ENCODE measurements at places on chromosomes 4 and X. TPM values are rescaled to one million over a fixed set of nuclear protein-coding genes. Genes with fewer than 3 reads are reported as not detected.

NAP1L5 gene
- total RNA-seq = 5.8 TPM

SLC9B1 gene
- total RNA-seq = 2.4 TPM

DNA sequence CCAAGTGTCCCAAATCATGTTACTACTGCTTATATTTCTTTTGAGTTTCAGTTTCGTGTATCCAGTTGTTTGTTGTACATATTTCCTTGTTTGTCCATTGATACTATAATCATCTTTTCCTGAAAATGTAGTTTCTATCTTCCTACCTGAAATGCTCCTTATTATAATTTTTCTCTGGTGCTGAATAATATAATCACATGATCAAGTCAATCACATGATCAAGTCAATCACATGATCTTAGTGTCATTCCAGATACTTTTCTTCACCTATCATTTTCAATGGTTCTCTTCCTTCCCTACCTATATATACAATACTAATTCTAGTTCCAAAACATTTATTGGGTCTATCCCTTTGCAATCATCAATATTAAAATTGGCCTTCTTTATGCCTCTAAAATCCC, 2058.8 kb downstream of the PCDH7 start:
- no peak for DNase-seq

DNA sequence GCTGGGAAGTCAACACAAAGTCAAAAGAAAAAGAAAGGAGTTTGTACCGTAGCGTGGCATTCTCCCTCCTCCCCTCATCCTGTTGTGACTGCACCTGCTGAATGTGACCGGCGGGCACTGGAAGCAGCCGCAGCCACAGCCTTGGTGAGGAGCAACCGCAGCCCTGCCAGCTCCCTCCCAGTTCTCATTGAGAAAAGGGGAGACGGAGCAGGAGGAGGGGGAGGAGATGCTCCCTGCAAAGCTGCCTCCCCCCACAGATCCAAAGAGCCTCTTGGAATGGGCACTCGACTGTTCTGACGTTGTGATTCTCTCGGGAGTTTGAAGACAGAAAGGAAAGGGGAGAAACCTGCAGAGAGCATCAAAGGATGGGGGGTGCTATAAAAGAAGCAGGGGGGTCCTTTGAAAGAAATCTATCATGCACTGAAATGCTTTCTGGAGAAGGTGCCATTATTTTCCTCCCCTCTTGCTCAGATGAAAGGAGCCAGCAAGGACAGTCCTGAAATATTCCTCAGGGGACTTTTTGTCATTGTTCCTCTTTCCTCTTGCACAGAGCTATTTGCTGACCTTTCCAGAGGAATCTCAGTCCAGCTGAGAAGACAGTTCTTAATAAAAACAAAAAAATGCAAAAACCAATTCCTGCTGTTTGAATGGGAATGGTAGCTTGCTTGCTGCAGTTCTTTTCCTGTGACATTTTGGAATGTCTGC, 429.7 kb downstream of the MAPK10 start:
- no peak for DNase-seq

- peak; percentile 20 for DNase-seq
Observed at GRCh38 chr4:53702334-53703266, 111.3 kb upstream of the LNX1 start.

FGFR3 gene
- total RNA-seq = 0.07 TPM

TRIML2 gene
- not detected for total RNA-seq

CLDN2 gene
- total RNA-seq = not detected

GRCh38 chrX:110358548-110358947, at the start of gene RTL9:
RTL9 (plus strand) TSS chrX:110358848; CDS start chrX:110450618, 91,770 bp downstream.
- DNase-seq = no peak

- DNase-seq = no peak
Observed at GRCh38 chr4:151725087-151725486, 35.7 kb downstream of the GATB start.

DNA sequence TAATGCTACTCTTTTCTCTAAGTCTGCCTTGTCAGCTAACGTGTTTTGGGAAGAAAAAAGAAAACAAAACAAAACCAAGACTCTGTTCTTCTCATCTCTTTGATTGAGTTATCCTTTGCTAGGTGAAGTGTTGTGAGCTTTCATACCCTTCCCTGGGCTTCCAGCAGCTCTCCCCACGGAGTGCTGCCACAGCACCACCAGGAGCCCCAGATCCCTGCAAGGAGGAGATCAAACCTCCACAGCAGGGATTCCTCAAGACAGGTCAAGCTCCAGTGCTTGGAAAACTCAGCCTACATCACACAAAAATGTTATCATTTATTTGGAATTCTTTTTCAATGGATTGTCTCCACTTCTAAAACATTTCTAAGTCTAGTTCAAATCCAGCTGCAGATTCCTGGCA, 1981.9 kb upstream of the TENM3 start:
- no peak for DNase-seq

DNA sequence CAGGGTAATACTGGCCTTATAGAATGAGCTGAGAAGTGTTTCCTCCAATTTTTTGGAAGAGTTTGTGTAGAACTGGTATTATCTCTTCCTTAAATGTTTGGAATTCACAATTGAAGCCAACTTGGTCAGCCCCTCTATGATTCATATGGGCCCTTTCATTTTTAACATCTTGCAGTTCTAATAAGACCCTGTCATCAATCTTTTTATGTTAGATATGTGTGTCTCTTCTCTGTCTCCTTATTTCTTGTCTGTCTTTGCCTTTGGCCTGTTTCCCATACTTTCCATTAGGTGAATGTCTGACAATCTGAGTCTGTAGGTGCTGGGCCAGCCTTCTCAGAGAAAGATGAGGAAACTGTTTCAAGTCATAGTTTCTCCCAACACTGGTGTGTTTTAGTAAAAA, 88.7 kb downstream of the SLC16A2 start:
- DNase-seq = no peak

DNA sequence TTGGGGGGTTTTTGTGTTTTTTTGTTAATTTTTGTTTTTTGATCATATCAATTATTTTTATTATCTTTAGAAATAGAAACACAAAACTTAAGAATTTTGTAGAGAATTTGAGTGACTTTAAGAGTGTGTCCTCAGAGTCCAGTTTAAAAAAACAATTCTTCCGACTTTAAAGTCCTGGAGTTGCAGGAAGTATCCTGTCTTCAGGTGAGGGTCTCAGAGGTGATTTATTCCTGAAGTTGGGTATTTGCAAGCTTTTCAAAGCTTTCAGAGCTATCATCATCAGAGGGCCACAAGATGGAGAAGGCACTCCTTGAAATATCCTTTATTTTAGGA, 23.0 kb downstream of the TLR10 start:
- no peak for DNase-seq

GRCh38 chrX:19372170-19372546, 28.4 kb downstream of the PDHA1 start:
- peak; percentile 81 for DNase-seq

ZDHHC15 gene
- 0.16 TPM for total RNA-seq

GRCh38 chrX:41475591-41476241, 28.6 kb downstream of the NYX start:
- no peak for DNase-seq

CSAG3 gene
- not detected for total RNA-seq

DNA sequence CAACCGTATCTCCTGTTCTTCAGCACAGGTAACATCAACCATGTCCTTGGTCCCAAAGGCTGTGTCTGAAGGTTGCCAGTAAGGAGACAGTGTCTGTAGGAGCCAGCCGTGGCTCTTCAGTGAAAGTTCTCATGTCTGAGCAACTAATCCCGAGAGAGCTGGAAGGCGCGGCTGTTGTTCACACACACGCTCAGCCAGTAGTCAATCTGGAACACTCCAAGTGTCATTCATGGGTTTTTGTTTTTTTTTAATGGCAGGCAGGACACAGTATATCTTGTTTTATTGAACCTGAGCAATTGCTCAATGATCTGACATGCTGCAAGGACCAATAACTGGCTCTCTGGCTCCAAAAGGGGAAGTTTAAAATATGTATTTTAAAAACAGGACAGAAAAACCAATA, 48.4 kb upstream of the MAP3K15 start:
- DNase-seq = peak; percentile 14

PCDH18 gene
- not detected for total RNA-seq

- peak; percentile 34 for DNase-seq
Observed at GRCh38 chrX:65674204-65674893, 6.9 kb downstream of the MSN start.

ZXDA gene
- 3.2 TPM for total RNA-seq

DNA sequence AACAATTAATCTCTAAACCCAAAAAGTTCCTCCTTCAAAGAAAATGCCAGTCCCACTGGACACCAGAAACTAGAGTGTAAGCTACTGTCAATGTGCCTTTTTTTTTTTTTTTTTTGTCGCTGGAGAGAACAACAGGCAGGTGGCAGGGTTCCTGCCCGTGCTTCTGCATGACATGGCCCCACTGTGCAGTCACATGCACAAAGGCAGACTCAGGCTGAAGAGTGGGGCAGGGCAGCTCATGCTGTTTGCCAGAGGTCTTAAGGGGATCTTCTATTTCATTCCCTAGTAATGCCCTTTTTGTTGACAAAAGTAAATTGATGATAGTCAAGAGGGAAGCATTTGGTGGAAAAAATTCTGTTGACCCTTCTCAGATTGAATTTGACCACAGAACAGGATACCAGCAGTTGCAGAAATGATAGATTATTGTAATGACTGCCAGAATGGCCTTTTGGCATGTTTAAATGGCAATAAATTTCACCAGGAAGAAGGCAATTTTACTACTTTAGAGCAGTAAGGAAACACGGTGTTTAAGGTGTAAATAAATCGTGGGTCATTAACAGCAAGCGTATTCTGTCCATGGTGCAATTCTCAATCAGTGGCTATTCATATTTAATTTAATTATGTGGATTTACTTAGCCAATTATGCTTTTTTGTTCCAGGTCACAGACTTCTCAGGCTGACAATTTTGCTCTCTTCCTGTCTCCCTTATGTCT, 80.9 kb downstream of the NKX6-1 start:
- DNase-seq = no peak

DNA sequence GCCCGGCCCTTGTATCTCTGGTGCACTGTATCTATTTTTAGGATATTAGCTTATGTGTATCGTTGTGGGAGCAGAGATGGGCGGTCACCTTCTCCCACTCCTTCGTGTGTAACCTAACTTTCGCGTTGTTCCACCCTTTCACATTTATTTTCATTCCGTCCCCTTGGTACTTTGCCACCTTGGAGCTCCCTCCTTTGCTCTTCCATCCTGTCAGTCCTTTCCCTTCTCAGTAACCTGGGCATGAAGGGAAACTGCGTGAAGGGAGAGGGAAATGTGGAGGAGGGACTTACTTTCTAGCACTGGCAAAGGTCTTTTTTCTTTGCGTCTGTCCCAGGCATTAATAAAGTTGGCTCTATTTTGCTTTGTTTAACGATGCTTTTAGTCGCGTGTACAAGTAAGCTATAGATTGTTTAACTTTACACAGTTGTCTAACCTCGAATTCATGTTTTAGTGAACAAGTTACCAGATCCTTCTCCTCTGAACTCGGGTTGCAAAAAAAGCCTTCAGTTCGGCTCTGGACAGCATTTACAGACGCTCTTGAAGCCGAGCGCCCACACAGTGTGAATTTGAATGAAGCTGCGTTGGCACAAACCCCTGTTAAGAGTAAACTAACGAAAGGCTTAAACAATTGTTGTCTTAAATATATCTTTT, 3.9 kb downstream of the PCDH10 start:
- no peak for DNase-seq

DNA sequence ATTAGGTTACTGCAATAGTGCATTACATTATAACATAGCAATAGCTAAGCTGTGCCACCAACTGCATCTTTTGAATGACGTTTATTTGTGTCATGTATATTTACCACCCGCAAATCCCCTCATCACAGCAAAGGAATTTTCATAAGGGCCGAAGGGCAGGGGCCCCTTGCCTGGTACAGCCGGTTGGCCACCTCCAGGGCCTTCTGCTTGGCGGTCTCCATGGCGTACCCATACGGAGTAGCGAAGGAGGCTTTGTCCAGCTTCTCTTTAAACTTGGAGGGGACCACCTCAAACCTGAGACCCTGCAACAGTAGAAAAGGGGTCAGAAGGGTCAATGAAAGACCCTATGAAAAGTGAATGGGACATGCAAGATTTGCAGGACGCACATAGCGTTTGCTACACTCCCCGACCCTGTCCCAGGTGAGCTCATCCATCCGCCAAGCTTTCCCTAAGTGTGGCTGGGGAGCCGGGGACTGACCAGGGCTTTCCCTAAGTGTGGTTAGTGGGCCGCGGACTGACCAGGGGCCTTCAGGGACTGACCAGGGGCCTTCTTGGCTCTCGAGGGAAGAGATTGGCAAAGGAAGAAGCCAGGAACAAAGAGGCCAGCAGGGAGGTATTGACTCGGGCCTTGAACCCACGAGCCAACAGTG, 10.6 kb downstream of the ASMTL start:
- no peak for DNase-seq

BEX1 gene
- total RNA-seq = 0.38 TPM

DNA sequence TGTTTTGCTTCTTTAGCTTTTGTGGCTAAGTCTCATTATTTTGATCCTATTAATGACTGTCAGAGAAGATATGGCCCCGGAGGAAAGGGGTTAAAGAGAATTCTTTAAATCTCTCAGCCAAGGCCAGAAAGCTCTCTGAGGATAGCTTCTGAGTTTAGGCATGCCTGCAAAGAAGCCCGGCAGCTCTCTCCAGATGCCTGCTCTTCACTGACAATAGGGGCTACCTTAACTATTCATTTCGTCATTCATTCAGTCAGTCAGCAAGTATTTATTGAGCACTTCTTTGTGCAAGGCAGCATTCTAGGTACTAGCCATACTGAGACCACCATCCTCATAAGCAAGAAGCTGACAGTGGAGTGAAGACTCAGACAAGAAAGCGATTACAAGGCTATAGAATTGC, 34.0 kb upstream of the BMP15 start:
- DNase-seq = no peak

WDR13 gene
- total RNA-seq = 38.6 TPM

GRCh38 chrX:30659421-30659820, 6.2 kb downstream of the GK start:
- DNase-seq = no peak

GRCh38 chrX:68648960-68649359, 1.5 kb downstream of the STARD8 start:
- no peak for DNase-seq

DNA sequence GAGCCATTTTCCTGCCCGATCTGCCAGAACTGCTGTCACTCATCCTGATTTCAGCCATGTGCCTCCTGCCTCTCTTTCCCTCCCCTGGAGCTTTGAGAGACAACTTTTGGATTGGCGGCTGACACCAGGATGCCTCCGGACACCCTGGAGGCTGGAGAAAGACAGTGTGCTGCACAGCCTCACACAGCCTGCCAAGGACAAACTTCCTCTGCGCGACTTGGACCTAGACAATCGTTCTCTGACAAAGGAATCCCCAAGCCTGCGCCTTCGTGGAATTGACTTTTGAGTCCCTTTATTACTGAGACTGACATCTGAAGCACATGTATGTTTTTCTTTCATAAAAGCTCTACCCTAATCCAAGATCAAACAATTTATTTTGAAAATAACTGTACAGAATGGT, 10.8 kb upstream of the LDB2 start:
- no peak for DNase-seq

DNA sequence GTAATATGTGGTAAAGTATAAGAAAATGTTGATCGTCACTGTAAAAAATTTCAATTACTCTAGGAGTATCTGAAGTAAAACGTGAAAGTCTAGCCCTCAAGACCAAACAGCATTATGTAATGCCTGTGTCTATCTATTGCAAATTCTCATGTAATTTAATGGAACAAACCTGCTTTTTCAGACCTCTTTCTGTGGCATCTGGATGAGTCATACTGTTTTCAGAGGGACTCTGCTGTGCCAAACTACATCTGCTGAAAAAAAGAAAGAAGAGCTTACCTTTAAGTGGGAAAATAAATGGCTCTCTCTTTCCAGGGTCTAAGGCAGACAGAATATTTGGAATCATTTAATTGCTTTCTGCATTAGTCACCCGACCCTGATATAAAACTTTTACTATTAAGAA, 89.8 kb upstream of the ARMCX2 start:
- no peak for DNase-seq

GPR143 gene
- total RNA-seq = not detected

Data from activated CD8-positive, alpha-beta T cell treated with anti-CD3 and anti-CD28 coated beads for 36 hours (primary cell).